IMR-90 (cell line): ENCODE measurements at places on chromosomes 16 and 17. TPM values are rescaled to one million over a fixed set of nuclear protein-coding genes. Genes with fewer than 3 reads are reported as not detected.
A peak's percentile ranks its signal among the peaks of the same experiment; 100 is the strongest.

- no peak for DNase-seq
Measured at GRCh38 chr16:86388976-86389375, 121.4 kb upstream of the FOXF1 start.

- DNase-seq = no peak
Measured at GRCh38 chr16:73730481-73731090, 566.0 kb upstream of the PSMD7 start.

DNA sequence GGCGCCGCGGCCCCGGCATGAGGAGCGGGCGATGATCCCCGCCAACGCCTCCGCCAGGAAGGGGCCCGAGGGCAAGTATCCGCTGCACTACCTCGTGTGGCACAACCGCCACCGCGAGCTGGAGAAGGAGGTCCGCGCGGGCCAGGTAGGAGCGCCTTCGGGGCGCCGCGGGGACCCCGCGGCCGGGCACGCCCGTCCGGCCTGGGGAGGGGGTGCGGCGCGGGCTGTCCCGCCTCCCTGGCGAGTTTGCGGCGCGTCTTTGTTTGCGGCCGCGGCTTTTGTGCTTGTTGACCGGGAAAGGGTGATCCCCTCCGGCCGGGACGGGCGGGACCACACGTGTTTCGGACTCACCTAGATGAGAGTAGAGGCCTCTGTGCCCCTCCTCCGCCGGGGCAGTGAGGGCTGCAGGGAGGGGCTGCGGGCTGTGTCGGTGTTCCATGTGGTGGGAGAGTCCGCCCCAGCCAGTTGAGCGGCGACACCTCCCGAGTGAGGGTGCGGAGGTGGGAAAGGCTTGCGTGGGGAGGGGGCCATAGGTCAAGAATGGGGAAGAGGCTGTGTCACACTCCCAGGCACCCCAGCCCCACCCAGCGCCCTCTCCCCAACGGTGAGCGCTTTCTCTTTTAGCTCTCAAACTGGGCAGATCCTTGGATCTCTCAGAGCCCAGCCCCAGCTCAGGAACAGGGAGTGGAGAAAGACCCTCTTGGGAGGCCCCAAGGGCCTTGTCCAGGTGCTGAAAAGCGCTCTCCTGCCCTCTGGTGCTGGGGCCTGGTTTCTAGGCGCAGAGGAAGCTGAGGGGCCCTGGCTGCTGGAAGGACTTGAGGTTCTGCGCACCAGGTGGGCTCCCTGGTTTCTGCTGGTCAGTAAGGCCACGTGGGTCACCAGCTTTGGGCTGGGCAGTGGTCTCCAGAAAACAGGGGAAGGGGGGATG lies 923 bp downstream of the ANKRD13B start:
- peak; percentile 24 for DNase-seq

GRCh38 chr17:57086069-57086930 lies 1.3 kb downstream of the AKAP1 start:
- peak; percentile 8 for DNase-seq

- no peak for DNase-seq
Measured at GRCh38 chr16:11550791-11551498, 35.8 kb downstream of the LITAF start.

DNA sequence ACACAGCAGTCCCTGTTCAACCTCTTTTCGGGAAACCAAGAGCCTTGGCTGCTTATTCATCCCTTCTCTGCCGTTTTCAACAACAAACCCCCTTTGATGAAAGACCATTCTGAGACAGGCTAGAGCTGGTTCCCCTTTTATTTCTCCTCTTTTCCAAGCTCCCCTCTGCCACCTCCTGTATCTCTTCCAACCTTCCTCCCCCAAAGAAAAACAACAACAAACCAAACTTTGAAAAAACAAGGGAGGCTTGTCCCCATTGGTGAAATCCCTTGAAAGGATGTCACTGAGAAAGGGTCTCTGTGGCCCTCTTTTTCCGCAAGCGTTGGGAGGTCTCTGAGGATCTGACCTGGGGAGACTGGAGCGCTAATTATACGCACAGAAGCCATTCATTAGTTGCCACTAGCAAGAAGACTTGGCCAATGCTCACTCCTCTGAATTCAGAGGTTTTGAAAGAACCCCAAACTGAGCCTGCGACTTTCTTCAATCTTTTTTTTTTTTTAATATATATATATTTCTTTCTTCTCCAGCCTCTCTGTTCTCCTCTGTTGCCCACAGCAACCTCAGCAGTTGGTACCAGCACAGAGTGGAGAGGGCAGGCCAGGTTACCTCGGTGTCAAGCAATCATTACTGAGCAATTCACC lies 101.4 kb downstream of the PITPNC1 start:
- DNase-seq = no peak

GRCh38 chr16:77220427-77220826 lies 21.2 kb downstream of the SYCE1L start:
- DNase-seq = no peak

GRCh38 chr16:68384288-68385161 lies 63.8 kb downstream of the SMPD3 start:
- DNase-seq = no peak

DNA sequence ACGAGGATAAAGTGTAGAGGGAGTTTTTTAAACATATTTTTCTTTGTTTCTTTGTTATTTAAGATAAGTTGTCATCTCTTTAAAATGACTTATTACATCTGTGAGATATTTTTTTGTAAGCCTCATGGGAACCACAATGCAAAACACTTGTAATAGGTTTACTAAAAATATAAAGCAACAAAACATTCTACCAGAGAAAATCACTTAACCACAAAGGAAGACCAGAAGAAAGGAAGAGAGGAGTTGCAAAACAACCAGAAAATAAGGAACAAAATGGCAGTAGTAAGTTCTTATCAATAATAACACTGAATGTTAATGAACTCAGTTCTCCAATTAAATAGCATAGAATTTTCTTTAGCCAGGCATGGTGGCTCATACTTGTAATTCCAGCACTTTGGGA lies 22.9 kb downstream of the DHRS7B start:
- no peak for DNase-seq

- peak; percentile 88 for DNase-seq
Measured at GRCh38 chr17:62870030-62870541, 62.0 kb upstream of the MARCHF10 start.

GRCh38 chr17:80047176-80047575 lies 10.7 kb downstream of the CCDC40 start:
- no peak for DNase-seq

DNA sequence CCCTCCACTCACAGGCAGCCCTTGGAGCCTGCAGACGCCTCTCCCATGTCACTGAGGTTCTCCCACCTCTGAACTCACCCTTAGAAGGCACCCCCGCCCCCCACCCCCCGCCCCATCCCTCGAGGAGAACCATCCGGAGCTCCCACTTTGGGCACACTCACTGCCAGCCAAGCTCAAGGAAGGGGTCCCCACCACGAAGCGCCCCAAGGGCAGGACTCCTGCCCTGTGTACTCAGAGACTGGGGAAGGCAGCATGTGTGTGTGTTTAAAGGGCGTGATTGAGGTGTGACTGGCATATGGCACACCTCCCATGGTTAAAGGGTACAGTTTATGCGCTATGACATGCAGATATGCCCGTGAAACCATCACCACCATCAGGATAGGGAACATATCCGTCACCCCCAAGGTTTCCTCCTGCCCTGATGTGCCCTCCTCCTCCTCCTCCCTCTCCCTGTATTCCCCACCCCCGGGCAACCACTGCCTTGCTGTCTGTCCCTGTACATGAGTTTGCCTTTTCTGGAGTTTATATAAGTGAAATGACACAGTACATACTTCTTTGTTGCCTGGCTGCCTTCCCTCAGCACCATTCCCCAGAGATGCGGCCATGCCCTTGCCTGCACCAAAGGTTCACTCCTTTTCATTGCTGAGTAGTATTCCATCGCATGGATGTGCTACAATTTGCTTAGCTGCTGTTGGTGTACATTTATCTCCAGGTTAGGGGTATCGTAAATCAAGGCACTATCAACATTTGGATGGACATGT lies 14.0 kb upstream of the RBFOX3 start:
- DNase-seq = no peak

DNA sequence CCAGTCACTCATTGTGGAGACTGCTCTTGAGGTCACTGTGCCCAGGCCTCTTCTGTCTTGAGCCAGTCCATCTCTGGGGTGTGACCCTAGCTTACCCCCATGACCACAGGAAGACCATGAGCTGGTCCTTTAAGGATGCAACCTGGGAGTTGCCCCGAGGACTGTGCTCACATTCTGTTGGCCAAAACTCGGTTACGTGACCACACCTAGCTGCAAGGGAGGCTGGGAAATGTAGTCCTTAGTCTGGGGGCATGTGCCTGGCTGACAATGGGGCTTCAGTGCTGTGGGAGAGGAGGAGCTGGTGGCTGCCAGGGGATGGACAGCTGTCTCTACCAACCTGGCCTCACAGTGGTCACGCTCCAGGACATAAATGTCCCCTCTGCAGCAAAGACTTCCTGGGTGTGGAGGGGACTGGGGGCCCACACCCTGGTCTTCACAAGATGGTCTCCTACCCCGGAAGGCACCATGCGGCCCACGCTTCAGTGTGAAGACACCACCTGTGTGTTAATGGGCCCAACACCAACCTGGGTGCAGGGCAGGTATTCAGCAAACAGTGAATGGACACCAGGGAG lies 55.4 kb downstream of the JPH3 start:
- DNase-seq = no peak

DNA sequence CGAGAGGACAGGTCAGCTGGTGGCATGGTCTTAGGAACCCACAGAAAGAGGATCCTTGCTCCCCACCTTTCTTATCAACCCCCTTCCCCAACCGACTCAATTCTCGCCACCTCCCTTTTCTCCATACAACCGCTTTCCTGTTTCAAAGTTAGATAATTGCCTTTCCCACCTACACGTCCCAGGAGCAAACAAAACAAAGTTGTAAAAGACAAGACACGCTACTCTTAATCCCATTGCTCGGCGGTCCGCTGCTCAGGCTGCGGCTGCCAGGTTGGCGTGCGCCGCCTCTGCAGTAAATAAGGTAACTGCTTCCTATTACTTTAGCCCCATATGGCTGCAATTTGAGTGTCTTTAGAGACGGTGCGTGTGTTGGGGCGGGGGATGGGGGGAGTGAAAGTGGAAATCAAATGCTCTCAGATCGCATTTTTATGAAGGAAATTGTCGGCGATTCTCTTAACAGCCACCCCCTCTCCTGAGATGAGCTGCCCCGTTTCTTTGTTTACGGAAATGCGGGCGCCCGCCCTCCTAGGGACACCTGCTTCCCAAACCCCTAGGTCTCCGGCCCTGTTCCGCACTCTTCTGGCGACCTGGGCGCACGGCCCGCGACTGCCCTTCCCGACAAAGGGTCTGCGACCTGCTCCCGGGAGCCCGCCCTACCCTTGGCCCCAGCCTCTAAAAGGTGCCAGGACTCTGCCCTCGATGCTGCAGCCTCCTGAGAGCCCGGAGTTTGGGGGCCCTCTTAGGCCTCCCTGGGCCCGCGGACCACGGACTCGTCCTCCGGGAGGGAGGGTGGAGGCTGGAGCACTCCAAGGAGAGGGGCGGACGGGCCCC lies 3.7 kb upstream of the CBX8 start:
- DNase-seq = peak; percentile 39

DNA sequence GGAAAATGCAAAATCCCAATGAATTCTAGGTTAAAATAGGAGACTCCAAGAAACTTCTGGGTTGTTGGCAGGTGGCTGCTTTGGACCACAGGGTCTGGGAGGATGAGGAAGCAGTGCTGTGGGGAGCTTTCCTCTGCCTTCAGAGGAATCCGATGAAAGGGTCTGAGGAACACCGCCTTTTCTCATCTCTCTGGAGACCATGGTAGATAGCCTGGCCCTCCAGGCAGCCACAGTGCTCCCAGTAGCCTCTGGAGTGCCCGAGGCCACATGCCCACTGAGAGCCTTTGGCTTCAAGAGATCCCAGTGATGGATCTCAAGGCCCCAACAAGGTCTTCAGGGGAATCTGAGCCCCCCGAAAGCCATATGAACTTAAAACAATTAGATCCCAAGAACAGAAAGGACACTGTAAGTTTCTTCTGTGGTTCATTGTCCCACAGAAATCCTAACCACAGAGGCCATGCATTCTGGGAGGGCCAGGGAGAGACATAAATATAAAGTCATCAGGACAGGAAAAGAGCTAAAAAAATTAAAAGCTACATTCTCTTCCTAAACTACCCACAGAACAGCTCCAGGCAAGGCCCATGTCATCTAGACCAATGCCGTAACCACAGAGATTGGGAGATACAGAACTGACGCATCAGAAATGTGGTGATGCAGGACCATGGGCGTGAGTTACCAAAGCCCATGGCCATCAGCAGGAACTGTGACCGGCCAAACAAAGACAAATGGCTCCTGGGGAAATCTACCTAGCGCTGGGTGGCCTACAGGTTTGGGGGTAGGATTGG lies 24.3 kb downstream of the TK2 start:
- no peak for DNase-seq

GRCh38 chr17:34603974-34604373 lies 24.6 kb downstream of the TMEM132E start:
- DNase-seq = no peak

DNA sequence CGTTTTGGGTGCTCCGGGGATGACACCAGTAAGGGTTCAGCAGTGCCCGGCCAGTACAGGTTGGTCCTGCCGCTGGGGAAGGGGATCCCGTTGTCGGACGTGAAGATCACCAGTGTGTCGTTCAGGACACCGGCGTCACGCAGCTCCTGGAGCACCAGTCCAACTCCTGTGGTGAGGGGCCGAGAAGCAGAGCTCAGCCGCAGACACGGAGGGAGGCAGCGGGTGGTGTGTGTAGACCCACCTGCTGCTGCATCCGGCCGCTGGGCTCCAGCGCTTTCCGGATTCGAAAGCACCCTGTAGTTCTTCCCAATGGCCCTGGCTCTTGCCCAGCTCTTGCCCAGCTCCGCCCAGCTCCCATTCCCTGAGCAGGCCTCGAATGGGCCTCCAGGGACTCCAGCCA lies 8.0 kb downstream of the SGSH start:
- no peak for DNase-seq

DNA sequence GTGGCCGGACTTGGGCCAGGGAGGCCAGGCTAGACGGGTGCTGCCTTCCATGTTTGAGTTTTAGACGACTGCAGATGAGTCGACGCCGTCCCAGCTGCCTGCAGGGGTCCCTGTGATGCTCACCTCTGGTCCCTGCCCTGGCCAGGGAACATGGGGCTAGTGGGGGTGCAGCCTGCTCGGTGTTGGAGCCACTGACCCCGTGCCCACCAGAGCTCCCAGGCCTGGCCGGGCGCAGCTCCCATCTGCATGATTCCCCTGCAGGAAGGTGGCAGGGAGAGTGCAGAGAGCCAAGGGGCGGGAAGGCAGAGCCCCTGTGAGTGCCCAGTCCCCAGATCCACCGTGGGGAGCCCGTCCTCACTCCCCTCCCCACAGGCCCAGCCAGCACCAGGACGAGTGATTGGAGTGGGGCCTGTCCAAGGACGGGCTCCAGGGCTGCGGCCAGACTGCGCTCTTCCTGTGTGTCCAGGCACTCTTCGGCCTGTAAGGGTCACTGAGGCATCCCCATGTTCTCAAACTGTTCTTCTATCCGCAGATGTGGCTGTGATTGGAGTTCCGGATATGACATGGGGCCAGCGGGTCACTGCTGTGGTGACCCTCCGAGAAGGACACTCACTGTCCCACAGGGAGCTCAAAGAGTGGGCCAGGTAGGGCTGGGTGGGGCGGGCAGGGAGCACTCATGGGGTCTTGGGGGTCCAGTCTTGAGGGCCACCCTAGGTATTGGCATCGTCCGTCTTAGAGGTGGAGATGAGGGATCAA lies 26.0 kb upstream of the CDH15 start:
- DNase-seq = no peak

CD7 gene
- not detected in 2 replicates for total RNA-seq

HID1 gene
- total RNA-seq = 0.18 and 0.56 TPM in 2 replicates

ITGA3 gene
- 78.0 and 80.0 TPM in 2 replicates for total RNA-seq

PRR35 gene
- not detected in 2 replicates for total RNA-seq

CCT6B gene
- 0.72 and 1.7 TPM in 2 replicates for total RNA-seq

FGF11 gene
- total RNA-seq = 0.18 and 0.28 TPM in 2 replicates

CBFA2T3 gene
- not detected in 2 replicates for total RNA-seq

CDR2L gene
- 5.6 and 5.7 TPM in 2 replicates for total RNA-seq

PRSS27 gene
- total RNA-seq = under 0.01 TPM in 2 replicates
